ENCODE measurements at places on chromosomes 7 and 10.

GRCh38 chr7:139623518-139623917 lies 100.0 kb downstream of the CLEC2L start:
- DNase-seq, result no peak

- no peak for DNase-seq
These were observed 164.9 kb downstream of the TMEM178B start for GRCh38 chr7:141238596-141239243.

DNA sequence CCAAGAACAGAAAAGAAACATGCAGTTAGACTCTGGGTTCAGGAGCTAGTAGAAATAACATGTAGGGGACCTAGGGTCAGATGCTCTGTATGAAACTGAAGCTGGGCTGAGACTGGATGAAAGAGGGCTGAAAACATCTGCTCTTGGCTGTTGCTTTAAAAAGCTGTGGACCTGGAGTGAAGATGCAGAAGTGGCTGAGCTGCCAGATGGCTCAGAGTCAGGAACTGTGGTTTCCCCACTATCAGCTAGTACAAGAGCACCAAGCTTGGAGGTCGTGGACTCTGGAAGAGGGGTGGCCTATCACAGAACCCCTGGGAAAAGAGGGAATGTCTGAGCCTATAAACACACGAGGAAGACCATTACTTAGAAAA lies 5.9 kb downstream of the ADK start:
- DNase-seq, result no peak

- DNase-seq, result no peak
These were observed 7.5 kb upstream of the TECTB start for GRCh38 chr10:112275512-112276245.

DNA sequence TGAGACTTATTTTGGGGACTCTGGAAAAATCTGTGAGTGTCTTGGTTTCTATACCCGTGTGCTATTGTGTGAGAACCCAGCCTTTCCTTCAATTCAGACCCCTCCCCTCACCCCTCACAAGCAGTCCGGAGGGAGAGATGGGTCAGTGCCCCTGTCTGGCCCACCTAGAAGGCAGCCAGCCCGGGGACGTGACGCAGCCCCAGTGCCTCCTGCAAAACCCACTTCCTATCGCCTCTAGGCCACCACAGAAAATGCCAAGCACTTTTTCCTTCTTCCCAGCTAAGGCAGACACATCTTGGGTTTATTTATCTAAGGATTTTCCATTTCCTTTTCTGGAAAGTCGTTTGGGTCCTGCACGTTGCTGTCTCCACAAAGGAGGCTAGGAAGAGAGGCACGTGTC lies 11.6 kb upstream of the AQP1 start:
- no peak for DNase-seq

GRCh38 chr7:27113991-27114769 lies 11.7 kb upstream of the HOXA2 start:
- DNase-seq, result no peak

GRCh38 chr10:103808780-103809179 lies 46.6 kb downstream of the SH3PXD2A start:
- DNase-seq, result no peak

DNA sequence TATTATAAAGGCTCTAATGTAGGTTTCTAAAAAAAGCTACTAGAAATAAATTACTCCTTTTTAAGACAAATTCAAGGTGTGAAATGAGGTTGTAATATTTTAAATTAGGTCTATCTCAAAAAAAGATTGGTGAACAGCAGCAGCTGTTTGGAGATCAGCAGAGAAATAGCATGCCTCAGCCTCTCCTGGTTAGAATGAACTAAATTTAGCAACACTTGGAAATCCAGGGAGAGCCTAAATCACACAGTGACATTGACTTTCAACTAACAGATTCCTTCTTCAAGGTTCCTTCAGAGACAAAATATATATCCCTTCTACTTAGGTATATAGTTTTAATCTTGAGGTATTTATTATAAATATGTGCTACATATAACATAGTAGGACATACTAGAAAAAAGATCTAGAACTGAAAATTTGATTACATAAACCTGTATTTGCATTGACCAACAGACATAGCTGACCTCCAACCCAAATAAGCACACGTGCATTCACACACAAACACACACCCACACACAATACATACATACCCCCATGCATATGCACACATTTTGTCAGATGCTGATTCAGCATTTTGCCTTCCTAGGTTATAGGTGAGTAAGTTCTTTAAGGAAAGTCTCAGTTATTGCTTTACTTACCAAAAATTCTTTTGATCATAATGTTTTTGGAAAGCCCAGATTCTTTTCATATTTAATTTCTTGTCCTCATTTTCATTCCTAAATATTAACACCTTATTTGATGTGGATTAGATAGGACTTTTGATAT lies 47.3 kb downstream of the DGKB start:
- no peak for DNase-seq

DNA sequence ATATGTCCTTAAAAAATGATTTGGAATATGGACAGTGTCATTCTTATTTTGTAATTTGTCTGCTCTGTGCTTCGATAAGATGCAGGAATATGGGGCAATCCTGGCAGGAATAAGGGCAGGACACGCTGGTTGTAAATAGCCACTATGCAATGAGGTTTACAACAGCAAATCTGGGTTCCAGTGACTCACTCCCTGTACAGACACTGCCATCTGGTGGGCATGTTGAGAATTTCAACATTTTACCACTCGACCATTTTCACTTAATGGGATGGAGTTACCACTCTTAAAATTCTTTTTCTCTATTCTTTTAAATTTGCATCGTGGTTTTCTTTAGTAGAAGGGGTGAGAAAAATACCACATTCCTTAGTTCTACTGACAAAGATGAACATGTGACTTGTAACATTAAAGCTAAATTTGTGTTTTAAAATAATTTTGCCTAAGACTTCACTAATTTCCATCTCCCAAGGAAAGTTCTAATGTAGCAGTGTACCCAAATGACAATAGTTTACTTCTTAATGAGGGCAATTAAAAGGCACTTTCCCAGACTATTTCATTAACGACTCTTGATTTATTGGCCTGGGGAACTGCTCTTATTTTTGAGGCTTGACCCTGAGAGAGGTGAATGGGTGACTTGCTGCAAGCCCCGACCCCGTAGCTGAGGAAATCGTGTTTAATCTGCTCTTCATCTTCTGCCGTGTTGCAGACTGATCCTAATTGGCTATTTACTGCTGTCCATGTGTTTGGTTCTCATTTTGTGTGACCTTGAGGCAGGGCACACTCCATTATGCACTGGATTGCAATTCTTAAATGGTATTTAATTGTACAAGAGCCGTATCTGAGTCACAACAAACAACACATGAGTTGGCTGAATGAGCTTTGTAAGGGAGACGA lies 173.6 kb upstream of the IMMP2L start:
- DNase-seq, result no peak

DNA sequence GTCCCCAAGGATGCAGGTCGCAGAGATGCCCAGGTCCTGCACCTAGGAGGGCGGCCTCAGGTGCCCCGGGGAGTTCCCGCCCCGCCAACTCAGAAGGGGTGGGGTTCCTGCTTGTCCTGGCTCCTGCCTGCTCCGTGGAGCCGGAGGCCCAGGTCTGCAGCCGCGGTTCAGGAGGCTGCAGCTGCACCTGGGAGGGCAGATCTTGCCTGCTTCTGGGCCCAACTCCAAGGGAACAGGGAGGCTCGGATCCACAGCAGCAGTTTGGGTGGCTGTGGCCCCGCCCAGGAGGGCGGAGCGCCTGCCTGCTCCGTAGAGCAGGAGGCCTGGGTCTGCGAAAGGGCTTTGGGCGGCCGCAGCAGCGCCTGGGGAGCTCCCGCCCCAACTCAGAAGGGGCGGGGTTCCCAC lies 108.2 kb upstream of the EGR2 start:
- DNase-seq, result no peak

DNA sequence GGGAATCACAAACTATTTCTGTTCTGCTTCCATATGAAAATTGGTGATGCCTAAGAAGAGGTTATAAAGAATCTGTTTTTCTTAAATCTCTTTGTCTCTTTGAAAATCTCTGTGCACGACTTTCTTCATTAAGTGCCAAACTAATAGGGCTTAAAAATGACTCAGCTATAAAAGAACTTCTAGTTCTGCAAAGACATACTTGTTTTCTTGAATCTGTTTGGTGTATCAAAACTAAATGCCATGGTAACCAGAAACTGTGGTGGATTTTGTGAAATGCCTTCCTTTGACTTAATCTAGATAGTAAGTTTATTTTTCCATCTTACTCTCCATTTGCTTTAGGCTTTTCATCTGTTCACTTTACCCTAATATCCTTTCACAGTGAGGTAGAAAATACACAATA lies 417.8 kb downstream of the PARD3 start:
- no peak for DNase-seq

- DNase-seq, result no peak
These were observed 31.9 kb downstream of the RBM17 start for GRCh38 chr10:6120691-6121090.

DNA sequence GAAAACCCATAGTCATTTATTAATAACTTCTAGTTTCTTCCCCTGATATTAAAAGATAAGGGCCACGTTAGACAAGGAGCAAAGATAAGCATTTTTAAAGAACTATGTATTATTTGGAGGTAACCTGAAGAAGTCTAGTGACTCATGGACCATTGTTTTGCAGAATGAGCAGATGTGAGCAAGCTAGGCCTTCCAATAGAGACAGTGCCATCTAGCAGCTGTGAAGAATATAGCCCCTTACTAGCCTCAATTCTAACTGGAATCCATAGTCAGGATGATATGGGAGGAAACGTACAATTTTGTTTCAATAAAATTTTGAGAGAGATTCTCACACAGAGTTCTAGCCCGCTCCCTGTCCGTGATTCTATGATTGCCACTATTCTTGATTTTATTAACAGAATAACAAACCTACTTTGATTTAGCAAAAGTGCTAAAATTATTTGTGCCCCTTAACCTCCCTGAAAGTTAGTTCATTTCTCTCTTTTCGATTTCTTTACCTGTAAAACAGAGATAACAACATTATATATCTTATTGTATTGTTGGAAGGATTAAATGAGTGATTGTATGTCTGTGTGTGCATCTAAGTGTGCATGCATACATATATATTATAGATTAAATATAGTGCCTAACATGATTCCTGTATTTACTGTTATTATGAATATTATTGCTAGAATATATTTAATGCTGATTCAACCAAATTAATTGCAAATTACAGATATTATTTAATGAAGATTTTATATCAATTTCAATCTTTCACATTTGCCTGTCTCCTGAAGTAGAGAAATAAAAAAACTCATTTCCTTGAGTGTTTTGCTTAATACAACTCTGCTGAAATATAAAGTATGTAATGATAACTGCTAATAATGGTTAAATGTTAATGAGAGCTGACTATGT lies 22.7 kb downstream of the FAM237B start:
- DNase-seq, result no peak

- no peak for DNase-seq
These were observed at the start of gene GPR85 for GRCh38 chr7:113086431-113086888. Gene GPR85 (minus strand): TSS chr7:113086827. CDS start chr7:113084721, 2,106 bp downstream.

DNA sequence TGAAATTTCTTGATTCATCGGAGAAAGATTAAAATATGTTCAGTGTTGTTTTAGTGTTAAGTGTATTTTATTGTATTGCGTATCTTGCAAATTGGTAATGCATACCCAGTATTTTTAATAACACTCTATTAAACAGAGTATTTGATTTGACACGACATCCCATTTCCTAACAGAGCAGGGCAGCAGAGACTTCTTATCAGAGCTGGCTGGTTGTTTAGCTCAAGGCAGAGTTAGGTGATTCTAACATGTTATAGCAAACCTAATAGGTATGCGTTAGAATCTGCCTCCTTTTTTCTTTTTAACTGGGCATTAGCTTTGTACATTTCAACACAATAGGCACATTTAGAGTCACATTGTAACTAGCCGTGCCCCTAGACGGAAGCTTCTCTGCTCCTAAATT lies 57.1 kb upstream of the CELF2 start:
- no peak for DNase-seq

- no peak for DNase-seq
These were observed 6.2 kb upstream of the TMEM120A start for GRCh38 chr7:76000566-76000965.
